PC-9 (cell line): ENCODE measurements at places on chromosomes 5 and 9. TPM values are rescaled to one million over a fixed set of nuclear protein-coding genes. Genes with fewer than 3 reads are reported as not detected.

PHF24 gene
- total RNA-seq: not detected in 2 replicates

GRCh38 chr5:84149094-84149493 lies 235.6 kb downstream of the EDIL3 start:
- DNase-seq: no peak
- H3K4me1 ChIP-seq: no peaks in the 10 kb centered on the region
- H3K36me3 ChIP-seq: no peaks in the 10 kb centered on the region
- no peak overlapping the region for H3K27ac ChIP-seq

DNA sequence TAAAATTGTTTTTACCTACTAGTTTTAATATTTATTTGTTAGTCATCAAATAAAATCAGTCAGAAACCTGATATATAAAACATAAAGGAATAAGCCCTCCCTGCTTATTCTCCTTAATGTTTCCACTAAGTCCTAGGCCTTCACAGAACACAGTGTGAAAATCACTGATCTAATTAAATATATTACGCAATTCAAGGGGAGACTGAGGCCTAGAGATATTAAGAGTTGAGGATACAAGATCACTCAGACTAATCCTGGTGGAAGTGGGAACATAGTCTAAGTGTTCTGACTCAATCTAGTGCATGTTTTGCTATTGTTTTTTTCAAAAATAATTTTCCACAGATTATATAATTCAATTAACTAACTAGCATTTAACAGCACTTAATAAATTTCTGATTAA lies 401.1 kb downstream of the SLCO4C1 start:
- no peaks in the 10 kb centered on the region for H3K4me1 ChIP-seq
- no peaks in the 10 kb centered on the region for H3K27me3 ChIP-seq
- H3K36me3 ChIP-seq: no peaks in the 10 kb centered on the region
- H3K27ac ChIP-seq: no peak overlapping the region
- H3K4me3 ChIP-seq: no peak overlapping the region

DNA sequence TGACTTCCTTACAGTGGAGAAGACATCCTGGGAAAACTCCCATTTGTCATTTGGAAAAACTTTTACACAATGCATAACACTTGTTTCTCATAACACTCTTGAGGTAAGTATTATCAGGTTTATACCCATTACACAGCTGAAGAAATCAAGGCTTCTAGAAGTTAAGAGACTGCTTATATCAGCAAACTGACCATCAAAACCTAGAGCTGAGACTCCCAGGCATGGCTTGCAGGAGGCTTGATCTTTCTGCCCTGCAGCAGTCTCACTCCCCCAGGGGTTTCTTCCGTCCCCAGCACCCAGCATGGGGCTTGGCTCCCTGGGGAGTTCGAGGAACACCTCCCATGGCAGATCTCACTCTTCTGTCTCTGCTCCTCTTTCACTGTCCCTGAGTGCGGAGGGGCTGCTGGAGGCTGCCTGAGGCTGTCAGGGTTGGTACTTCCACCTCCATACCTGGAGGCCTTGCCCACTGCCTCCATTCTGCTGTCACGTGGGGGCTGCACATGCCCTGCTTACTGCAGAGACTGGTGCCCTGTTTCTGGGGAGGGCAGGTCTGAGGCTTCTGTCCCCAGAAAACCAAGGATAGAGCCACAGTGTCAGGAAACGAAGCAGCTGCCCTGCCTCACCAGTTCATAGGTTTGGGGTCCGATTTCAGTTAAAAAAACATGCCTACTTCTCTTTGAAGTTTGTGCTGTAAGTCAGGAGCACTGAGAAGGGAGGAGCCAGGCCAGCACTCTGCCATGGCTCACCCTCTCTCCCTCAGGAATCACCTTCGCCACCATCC lies 202.5 kb downstream of the PAX5 start:
- H3K4me1 ChIP-seq: no peaks in the 10 kb centered on the region
- DNase-seq: no peak
- no peak overlapping the region for H3K27ac ChIP-seq
- H3K36me3 ChIP-seq: no peaks in the 10 kb centered on the region
- H3K4me3 ChIP-seq: no peak overlapping the region

DDX41 gene
- total RNA-seq: 90.8 and 93.1 TPM in 2 replicates
